ENCODE measurements at places on chromosomes 7 and 10. TPM values are rescaled to one million over a fixed set of nuclear protein-coding genes. Genes with fewer than 3 reads are reported as not detected.

Gene PDSS1
- 10.1 TPM for polyA plus RNA-seq

Gene TCTN3
- 52.6 TPM for polyA plus RNA-seq

Gene PLCE1
- 0.01 TPM for polyA plus RNA-seq

Gene SKAP2
- polyA plus RNA-seq: 2.8 TPM

Gene HNRNPF
- 126 TPM for polyA plus RNA-seq

Gene CYP26C1
- polyA plus RNA-seq: 0.18 TPM

Gene NODAL
- not detected for polyA plus RNA-seq

Gene SPDYE9
- polyA plus RNA-seq: not detected

Gene MYL10
- polyA plus RNA-seq: not detected

GRCh38 chr10:124799211-124799610, 2.4 kb upstream of the ABRAXAS2 start:
- no peak for DNase-seq

GRCh38 chr7:157685430-157686284, 348.9 kb downstream of the DNAJB6 start:
- no peak for DNase-seq

GRCh38 chr7:152511736-152512135, 75.9 kb upstream of the KMT2C start:
- DNase-seq: no peak

DNA sequence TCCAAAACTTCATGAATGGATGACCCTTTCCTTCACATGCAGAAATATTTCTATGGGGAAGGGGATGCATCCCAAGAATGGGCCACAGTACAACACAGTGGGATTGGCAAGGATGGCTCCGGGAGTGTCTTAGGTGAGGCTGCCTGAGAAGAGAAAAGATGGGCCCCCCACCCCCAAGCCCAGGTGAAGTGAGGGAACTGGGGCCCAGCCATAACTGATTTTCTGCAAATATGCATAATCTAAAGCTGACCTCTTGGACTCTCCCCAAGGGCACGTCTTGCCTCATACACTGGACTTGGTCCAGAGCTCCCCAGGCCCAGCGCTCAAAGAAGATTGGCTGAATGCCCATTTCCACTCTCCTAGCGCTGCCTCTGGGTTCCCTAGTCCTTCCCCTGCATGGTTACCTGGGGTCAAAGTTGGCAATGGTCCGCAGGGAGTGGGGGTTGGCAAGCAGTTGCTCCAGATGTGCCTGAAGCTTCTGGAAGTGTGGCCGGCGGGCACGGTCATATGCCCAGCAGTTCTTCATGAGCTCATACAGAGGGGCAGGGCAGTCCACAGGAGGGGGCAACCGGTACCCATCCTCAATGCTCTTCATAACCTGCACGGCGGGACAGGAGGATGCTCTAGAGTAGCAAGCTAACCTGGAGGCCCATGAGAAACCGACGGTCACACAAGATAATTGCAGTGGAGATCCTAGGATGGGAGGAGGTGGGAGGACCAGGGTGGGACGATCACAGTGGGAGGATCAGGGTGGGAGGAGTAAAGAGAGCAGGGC, 12.3 kb downstream of the ZYX start:
- DNase-seq: no peak

DNA sequence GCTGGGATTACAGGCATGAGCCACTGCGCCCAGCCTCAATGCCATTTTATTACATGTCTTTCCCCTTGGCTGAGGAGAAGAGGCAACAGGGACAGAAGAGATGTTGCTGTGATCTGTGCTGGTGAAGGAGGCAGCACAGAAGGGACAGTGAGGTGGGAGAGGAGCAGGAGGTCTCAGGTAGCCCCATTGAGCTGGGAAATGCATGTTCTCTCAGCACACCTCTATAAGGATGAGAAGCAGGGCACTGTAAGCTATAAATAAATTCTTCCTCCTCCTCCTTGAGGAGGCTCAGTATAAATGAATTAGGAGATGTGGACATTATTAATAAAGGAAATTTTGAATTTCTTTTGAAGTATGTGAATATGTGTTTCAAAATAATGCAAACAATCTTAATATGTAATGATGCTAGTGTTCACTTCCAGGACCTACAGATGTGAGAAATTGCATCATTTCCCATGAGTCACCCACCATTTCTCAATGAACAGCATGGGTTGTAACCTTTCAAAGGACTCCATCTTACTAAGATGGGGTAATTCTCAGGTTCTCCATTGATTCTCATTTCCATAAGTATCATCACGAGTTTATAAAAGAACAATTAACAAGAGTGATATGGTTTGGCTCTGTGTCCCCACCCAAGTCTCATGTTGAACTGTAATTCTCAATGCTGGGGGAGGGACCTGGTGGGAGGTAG, 88.9 kb upstream of the ODAD2 start:
- peak; percentile 44 for DNase-seq

- no peak for DNase-seq
These were observed 276.4 kb downstream of the TCF7L2 start for GRCh38 chr10:113226399-113226798.

GRCh38 chr10:87860156-87860795, 3.1 kb downstream of the KLLN start:
- DNase-seq: peak; percentile 82

DNA sequence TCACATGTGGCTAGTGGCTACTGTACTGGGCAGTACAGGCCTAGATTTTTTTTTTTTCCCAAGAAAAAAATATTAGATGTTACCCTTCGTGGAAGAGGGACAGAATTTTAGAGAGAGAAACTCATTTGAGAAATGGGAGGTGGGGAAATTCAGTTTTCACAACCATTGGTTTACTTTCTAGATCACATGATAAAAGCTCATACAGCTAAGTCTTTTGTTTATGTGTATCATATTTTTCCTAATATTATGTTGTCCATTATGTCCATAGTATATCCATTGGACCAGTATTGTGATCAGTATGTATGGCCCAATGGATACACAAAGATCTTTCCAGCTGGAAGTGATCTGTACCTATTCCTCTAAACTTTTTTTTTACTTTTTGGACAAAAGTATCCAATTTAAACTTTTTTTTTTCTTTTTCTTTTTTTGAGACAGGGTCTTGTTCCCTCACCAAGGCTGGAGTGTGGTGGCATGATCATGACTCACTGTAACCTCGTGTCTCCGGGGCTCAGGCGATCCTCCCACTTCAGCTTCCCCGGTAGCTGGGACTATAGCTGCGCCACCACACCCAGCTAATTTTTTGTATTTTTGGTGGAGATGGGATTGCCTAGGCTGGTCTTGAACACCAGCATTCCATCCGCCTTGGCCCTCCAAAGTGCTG, 4.1 kb downstream of the CALU start:
- DNase-seq: no peak

DNA sequence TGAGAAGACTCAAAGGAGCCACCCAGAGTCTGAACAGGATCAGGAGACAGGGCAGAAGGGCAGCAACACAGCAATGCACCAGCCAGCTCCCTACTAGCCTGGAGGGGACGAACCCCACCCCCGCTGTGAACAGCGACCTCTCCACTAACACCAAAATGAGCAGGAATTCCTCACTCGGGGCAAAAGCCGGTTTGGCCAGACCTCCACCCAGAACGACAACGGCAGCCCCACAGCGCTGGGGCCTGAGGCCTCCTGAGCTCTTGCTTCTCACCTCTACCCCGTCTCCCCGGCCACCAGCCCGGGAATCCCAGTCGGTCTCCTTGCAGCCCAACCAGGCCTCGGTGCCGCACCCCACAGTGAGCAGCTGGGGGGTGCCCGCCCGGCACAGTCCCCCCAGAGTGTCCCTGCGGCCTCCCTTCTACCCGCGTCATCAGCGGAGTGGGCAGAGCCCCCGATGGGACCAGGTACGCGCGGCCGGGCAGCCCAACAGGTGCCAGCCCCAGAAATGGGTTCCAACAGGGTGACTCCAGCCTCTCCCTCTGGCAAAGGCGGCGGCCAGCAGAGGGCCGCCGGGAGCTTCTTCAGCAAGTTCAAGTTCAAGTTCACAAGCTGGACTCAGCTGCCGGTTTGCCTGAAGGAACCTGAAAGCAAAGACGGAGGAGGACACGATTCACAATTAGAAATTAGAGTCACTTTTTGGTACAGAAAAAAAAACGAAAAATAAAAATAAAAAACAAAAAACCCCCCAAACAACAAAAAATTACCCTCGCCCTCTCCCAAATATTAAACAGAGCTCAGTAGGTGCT, 129.0 kb downstream of the MARCHF5 start:
- DNase-seq: peak; percentile 38

DNA sequence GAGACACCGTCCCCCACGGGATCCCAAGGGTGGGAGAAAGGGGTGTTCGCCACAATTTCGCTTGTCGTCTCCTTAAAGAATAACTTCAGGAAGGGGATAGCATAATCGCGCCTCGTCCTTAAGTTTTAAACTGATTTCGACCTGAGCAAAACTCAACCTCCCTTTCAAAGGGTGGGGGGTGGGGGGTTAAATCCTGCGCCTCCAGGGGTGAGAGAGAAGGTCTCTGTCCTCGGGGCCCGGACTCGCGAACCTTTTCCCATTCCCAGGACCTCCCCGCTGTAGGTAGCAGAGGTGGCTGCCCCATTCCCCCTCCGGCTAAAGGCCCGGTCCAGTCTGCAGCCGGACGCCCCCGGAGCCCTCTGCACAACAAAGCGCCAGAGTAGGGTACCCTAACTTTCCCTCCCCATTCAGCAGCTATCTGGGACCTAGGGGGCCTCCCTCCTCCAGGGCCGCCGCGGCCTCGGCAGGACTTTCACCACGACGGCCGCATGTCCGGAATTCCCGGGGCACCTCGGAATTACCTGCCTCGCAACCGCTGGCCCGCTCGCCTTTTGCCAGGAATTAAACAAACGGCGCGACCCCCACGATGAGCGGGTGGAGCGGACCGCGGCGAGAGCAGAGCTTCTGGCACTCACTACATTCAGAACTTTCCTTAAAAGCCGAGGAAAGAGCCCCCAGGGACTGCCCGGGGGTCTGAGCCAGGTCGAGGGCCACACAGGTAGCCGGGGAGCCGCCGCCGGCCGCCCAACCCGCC, 1.7 kb downstream of the CDK6 start:
- DNase-seq: peak; percentile 28

DNA sequence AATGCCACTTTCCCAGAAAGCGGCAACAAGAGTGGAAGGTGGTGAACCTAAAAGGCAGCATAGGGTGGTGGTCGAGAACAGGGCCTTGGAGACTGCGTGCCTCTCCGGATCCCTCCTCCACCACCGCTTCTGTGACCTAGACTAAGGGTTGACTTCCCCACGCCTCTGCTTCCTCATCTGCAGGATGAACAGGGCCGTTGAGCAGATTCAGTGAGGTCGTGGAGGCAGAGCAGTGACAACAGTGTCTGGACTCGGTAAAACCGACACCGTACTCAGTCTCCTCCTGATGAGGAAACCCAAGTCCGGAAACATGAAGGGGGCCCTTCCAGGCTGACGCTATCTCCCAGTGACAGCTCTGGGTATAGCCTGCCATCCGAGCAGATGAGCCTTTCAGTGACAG, 162.6 kb downstream of the CELF2 start:
- DNase-seq: no peak

GRCh38 chr7:70432567-70433001, 699.4 kb upstream of the GALNT17 start:
- DNase-seq: no peak

DNA sequence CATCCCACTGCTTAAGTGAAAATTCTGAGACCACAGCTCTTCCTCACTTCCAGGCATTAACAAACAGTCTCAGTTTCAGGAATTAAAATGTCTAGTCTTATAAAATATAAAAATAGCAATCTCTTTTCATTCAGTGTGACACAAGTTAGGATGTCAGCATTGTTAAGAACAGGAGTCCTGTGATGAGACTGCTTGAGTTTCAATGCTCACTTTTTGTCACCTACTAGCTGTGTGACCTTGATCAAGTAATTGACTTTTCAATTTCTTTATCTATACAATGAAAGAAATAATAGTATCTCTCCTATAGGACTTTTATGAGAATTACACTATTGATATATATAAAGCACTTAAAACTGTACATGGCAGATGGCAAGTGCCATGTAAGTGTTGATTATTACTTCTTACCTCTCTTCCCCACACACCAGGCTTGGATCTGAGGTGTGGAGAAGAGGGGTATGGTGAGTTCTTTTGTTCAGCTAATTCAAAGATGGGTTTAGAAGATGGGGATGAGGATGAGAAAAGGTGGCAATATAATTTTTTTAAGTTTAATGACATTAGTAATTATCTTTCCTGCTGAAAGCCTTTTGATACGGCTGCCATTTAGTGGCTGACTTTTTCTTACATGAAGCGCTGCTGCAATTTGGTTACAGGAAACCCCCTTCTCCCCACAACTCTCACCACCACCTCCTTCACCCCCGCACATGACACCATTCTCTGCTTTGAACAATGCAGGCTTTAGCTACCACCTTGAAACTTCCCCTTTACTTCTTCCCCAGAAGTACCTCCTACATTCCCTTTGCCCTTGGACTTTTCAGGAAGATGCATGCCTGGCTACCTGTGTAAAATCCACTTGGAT, 20.8 kb upstream of the HYAL4 start:
- no peak for DNase-seq

DNA sequence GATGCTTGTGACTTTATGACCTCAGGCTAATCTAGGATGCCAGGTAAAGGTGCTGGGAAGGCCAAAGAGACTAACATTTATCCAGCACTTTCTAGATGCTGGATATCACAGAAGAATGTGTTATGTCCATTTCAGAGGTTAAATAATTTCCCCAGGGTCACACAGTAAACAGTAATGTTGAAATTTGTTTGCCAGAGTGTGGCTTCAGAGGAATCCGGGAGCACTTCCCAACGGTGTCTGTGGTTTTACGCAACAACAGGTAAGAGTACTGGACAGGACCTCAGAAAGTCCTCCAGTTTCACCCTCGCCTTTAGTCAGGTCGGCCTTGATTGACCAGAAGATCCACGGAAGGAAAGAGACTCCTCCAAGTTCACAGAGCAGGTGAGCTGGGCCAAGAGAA, 1.7 kb downstream of the SHTN1 start:
- no peak for DNase-seq

GRCh38 chr7:92251181-92251580, 5.4 kb downstream of the ANKIB1 start:
- no peak for DNase-seq

- no peak for DNase-seq
These were observed 21.1 kb upstream of the SAR1A start for GRCh38 chr10:70191161-70191971.

DNA sequence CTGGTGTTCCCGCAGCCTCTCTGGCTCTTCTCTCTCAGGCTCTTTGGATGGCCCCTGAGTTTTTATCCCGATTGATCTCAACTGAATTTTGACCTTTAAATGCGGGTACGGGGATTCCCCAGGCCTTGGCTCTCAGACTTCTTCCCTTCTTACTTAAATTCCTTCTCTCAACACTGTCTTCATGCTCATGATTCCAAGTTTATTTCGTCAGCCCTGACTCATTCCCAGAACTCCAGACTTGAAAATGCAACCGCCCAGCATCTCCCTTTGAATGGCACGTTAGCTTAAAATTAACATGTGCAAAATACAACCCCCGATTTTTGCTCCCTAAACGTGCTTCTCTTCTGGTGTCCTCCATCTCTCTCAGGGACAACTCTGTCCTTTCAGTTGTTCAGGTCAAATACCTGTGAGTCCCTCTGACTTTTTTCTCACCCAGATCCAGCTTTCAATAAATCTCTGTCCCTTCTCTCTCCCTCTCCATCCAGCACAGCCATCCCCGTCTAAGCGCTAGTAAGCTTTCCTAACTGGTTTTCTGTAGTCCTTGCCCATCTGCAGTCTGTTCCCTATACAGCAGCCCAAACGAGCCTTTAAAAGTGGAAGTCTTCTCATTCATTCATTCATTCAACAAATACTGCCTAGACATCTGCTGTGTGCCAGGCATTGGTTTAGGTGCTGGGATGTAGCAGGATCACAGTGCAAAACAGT, 7.1 kb downstream of the HECW1 start:
- DNase-seq: no peak

Measured in endothelial cell of umbilical vein (primary cell).